HT-29 (cell line): ENCODE measurements at places on chromosomes 2 and 18. TPM values are rescaled to one million over a fixed set of nuclear protein-coding genes. Genes with fewer than 3 reads are reported as not detected.

DNA sequence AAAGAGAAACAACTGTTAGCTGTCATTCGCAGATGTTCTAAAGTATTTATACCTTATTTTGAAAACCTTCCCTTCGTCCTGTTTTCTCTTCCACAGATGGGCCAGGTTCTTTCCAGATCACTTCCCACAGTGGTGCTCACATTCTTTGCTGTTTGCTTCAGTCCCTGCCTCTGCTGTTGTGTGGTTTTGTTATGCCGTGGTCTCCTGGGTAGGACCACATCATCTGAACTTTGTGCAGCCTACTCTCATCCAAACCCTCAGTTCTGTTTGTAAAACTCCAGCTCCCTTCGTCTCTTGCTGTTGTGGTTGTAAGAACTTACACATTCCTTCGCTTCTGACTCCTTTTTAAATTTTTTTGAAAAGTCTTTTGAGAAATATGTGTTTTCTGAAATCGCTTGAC is 38.1 kb downstream of the ZNF236 start:
- no peak for DNase-seq

GRCh38 chr2:234874347-234875046 is 77.3 kb upstream of the SH3BP4 start:
- no peak for DNase-seq

- DNase-seq = no peak
Measured at GRCh38 chr2:164052006-164052405, 316.2 kb upstream of the FIGN start.

- no peak for DNase-seq
Measured at GRCh38 chr18:22675006-22675405, 257.3 kb upstream of the CTAGE1 start.

Gene AQP12A
- total RNA-seq = not detected in 2 replicates
